ENCODE measurements at places on chromosomes 13 and 19.

DNA sequence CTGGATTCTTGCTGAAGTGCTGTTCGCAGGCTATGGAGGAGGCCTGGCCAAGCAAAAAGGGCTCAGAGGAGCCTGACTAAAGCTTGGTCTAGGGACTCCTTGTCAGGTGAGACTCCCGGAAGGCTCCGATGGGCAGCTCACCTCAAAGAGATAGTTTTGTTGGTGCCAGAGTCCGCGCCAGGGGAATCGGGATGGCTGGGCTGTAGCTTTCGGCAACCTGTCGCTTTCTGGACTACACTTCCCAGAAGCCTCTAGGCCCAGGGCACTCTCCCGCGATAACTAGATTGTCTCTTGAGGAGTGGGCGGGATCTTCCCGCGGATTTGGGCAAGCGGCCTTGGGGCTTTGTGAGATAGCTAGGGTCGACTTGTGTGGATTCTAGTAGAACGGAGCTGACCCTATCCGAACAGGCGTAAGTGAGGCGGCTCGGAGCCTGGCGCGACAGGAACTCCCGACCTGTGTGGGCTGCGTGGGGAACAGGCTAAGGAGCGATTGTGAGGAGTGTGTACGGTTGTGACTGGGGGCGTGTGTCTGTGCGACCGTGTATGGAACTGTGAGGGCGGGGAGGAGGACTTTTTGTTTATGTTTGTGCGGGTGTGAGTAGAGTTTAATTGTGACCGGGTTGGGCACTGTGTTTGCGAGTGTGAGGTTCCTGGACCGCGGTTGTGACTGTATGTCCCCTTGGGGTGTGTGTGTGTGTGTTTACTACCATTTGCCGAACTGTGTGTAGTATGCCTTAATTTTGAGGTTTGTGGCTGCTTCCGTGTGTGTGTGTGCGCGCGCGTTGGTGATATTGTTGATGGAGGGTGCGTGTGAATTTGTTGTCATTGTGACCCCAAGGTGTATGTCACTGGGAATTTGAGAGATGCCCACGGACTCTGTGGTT is at the start of gene ZNF345:
TSS of gene ZNF345 (plus strand) at position 318 of the 884 bp plus-strand sequence. CDS start 25,955 bp downstream, outside the sequence.
- H3K4me3 ChIP-seq = peak within 1 kb of the TSS; percentile 83
- peaks cover 10% of the 10 kb centered on the region for H3K36me3 ChIP-seq
- peak within 1 kb of the TSS; percentile 86 for H3K27ac ChIP-seq
- no peaks in the 10 kb centered on the region for H3K27me3 ChIP-seq
- peaks cover 29% of the 10 kb centered on the region for H3K4me1 ChIP-seq
- peak; percentile 77 for DNase-seq

GRCh38 chr13:113979791-113980471 is 6.1 kb upstream of the C13orf46 start:
- H3K4me3 ChIP-seq = no peak overlapping the region
- no peak overlapping the region for H3K27ac ChIP-seq
- no peaks in the 10 kb centered on the region for H3K4me1 ChIP-seq
- DNase-seq = no peak
- peaks cover 79% of the 10 kb centered on the region for H3K36me3 ChIP-seq

GRCh38 chr13:77351315-77351714 is 24.4 kb upstream of the MYCBP2 start:
- DNase-seq = no peak
- no peaks in the 10 kb centered on the region for H3K27me3 ChIP-seq

- no peak overlapping the region for H3K27ac ChIP-seq
- H3K36me3 ChIP-seq = no peaks in the 10 kb centered on the region
- DNase-seq = no peak
Observed at GRCh38 chr13:44620057-44620456, 43.9 kb upstream of the TSC22D1 start.

DNA sequence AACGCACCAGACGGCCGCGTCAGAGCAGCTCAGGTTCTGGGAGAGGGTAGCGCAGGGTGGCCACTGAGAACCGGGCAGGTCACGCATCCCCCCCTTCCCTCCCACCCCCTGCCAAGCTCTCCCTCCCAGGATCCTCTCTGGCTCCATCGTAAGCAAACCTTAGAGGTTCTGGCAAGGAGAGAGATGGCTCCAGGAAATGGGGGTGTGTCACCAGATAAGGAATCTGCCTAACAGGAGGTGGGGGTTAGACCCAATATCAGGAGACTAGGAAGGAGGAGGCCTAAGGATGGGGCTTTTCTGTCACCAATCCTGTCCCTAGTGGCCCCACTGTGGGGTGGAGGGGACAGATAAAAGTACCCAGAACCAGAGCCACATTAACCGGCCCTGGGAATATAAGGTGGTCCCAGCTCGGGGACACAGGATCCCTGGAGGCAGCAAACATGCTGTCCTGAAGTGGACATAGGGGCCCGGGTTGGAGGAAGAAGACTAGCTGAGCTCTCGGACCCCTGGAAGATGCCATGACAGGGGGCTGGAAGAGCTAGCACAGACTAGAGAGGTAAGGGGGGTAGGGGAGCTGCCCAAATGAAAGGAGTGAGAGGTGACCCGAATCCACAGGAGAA is 1.9 kb downstream of the PPP1R12C start:
- peak overlapping the region; percentile 70 for H3K4me3 ChIP-seq
- DNase-seq = no peak
- peaks cover 47% of the 10 kb centered on the region for H3K4me1 ChIP-seq
- peaks cover 21% of the 10 kb centered on the region for H3K36me3 ChIP-seq
- H3K27me3 ChIP-seq = no peaks in the 10 kb centered on the region

- H3K4me1 ChIP-seq = no peaks in the 10 kb centered on the region
- peaks cover 3% of the 10 kb centered on the region for H3K27me3 ChIP-seq
- DNase-seq = no peak
- no peak overlapping the region for H3K27ac ChIP-seq
Observed at GRCh38 chr13:94765814-94766213, 53.5 kb upstream of the SOX21 start.

- H3K4me3 ChIP-seq = no peak overlapping the region
- peaks cover 10% of the 10 kb centered on the region for H3K36me3 ChIP-seq
- H3K27ac ChIP-seq = no peak overlapping the region
- H3K4me1 ChIP-seq = no peaks in the 10 kb centered on the region
- H3K27me3 ChIP-seq = no peaks in the 10 kb centered on the region
- no peak for DNase-seq
Observed at GRCh38 chr19:9523885-9524474, 14.5 kb downstream of the ZNF426 start.

All from CD4-positive, alpha-beta T cell (primary cell).